Gastroesophageal sphincter (tissue), 4 donors: ENCODE measurements at places on chromosomes 7 and 10. TPM values are rescaled to one million over a fixed set of nuclear protein-coding genes. Genes with fewer than 3 reads are reported as not detected.

The AVL9 gene
- 22.9 TPM for total RNA-seq

- no peak for ATAC-seq
Observed at GRCh38 chr7:108973075-108973474, 403.4 kb downstream of the DNAJB9 start.

The PILRB gene
- total RNA-seq: 11.8 TPM

GRCh38 chr7:35967366-35968139 lies 166.7 kb downstream of the SEPTIN7 start:
- no peak for ATAC-seq

- ATAC-seq: no peak
Observed at GRCh38 chr7:1230411-1231213, 2.1 kb upstream of the UNCX start.

DNA sequence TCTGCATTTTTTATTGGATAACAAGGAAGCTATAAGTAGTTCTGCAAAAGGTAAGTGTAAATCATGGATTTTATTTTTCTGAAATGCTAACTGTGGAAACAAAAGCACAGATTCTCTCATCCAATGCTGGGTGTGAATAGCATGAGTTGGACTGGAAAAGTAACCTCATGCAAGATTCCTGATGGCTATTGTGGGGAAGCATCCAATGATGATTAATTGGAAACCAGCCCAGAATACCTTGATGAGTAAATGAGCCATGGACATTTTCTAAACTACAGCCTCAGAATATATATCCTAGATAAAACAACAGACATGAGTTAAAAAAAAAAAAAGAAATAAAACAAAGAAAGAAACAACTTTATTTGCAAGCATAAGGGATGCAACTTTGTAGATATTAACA lies 934.6 kb downstream of the CCSER2 start:
- ATAC-seq: no peak

- ATAC-seq: no peak
Observed at GRCh38 chr10:22369434-22370072, 24.3 kb downstream of the SPAG6 start.

GRCh38 chr10:113041324-113041723 lies 91.3 kb downstream of the TCF7L2 start:
- ATAC-seq: no peak

DNA sequence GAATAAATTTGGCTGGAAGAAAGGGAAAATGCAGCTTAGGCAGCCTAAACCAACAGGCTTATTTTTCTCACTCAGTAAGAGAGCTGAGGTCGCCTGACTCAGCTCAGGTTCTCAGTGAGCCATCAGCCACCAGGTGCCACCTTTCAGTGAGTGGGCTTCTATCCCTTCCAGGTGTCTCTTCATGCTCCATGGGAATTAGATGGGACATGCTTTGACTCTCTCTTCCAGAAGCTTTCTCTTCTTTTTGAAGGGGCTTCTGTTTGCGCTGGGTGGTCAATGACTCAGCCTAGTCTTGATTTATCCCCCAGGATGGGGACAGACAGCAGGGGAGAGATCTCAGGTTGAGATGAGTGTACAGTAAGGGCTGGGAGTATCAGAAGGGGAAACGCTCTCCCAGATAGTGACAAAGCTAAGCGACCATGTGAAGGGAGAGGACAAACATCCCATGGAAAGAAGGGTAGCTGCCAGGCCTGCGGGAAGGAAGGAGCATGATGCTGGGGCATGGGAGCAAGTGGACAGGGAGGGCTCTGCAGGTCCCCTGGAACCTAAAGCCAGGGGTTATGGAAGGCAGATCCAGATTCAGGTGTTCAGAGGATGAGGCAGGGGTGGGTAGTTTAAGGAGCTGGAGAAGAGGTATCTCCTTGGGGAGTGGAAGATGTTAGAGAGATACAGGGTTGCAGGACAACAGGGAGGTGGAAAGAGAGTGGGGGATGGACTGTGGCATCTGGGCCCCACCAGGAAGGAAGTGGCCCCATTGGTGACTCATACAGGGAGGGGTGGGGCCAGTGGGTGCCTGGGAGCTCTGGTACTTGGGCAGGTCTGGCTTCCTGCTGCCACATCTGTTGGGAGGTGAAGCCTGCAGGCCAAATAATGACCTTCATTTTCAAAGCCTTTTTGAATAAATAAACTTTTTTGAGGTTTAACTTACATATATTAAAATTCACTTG lies 32.5 kb downstream of the OGDH start:
- ATAC-seq: peak; percentile 71

- ATAC-seq: no peak
Observed at GRCh38 chr10:79034271-79034876, 34.4 kb upstream of the ZMIZ1 start.

DNA sequence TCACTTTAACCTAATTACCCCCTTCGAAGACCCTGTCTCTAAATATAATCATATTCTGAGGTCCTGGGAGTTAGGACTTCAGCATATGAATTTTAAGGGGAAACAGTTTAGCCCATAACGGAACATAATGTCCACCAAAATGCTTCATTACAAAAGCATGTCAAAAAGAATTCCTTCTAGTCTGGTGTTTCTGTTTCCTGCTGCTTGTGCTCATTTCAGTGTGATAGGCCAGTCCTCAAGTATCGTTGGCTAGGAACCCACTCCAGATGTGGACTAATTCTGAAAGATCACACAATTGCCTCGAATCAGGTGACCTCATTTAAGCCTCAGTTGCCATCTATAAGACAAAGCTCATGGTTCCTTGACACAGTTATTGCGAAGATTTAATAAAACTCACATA lies 29.6 kb downstream of the INPP5F start:
- no peak for ATAC-seq

DNA sequence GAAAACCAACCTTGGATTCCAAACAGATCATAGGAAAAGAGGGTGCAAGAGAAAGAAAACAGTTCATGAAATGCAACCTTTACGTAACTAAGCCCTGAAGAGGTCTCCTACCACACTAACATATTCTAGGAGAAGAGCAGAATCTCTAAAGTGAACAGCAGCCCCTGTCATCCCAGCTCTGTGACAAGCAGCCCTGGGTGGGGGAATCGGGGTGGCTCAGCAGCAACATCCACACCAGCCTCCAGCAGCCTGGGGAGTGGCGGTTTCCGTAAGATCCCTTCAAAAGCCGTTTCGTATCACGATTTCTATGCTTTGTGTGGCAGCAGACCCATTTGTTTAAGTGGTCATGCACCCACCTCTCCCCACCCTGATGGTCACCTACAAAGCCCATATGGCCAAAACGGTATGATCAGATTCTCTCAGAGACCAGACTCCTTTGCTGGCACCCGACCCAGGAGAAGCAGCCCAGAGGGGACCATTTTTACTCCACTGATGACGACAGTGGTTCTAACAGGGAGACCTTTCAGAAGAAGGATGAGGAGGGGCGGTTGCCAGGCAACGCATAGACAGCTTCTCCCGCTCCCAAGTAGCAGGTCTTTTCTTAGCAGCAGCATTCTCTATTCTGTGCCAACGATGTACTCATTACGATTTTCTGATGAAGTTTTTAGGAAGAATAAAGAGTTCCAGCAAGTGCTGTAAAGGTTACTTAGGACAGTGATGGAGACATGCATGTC lies 300.6 kb downstream of the DNAJB6 start:
- ATAC-seq: no peak

GRCh38 chr10:2263561-2263960 lies 526.2 kb upstream of the ADARB2 start:
- no peak for ATAC-seq

- no peak for ATAC-seq
Observed at GRCh38 chr10:62851442-62851841, 35.3 kb upstream of the EGR2 start.

GRCh38 chr10:49621561-49621960 lies 7.7 kb downstream of the CHAT start:
- ATAC-seq: no peak

The PTPRZ1 gene
- total RNA-seq: 2.6 TPM

The LOXL4 gene
- 13.5 TPM for total RNA-seq

The AGAP6 gene
- 7.3 TPM for total RNA-seq

DNA sequence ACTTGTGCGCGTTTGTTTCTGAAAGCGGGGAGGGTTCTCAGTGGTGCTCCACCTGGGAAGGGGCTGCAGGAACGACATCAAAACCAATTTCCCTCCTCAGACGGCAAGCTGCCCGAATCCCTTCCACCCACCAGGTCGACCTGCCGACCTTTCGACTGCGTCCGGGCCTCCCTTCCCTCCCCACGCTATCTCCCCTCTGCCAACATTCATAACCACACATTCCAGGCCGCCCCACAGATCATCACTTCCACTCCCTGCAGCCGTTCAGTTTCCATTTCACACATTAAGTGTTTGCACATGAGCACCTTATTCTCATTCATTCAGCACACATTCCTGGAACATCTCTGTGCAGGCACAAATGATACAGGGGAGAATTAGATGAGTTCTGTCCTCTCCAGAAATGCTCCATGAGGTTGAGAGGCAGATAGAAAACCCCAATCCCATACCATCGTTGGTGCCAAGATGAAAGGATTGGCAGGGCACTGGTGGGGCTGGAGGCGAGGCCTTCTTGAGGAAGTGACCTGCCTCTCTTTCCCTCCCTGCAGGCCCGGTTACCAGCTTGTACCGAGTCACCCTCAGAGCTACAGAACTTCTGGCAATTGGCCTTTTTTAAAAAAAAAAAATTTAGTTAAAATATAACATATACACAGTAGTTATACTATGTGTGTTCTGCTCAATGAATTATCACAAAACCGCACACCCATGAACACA lies 70.0 kb downstream of the MINDY4 start:
- ATAC-seq: no peak

DNA sequence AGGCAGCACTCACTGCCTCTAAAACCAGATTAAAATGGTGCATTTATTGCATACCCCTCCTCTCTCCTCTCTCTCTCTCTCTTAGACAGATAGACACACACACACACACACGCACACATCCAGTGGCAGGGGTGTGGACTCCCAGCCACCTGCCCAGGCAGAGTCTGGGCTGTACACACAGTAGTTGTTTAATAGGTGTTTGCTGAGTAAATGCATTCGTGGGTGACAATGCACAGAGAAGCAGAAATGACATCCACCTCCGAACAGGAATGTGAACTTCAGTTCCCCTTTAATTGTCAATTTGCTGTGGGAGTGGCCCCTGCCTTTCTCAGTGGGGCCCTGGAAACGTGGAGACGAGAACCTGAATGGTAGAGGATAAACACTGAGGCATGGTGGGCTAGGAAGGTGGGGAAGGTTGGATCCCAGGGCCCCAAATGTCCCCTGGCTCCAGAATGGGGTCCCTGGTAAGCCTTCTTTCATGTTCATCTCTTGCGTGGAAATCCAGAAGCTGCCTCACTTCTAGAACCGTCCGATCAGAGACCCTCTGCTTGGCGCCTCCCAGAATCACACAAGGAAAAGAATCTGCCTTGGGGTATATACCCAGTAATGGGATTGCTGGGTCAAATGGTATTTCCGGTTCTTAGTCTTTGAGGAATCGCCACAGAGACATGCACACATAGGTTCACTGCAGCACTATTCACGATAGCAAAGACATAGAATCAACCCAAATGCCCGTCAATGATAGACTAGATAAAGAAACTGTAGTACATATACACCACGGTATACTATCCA lies 58.5 kb upstream of the ECHDC3 start:
- ATAC-seq: no peak

DNA sequence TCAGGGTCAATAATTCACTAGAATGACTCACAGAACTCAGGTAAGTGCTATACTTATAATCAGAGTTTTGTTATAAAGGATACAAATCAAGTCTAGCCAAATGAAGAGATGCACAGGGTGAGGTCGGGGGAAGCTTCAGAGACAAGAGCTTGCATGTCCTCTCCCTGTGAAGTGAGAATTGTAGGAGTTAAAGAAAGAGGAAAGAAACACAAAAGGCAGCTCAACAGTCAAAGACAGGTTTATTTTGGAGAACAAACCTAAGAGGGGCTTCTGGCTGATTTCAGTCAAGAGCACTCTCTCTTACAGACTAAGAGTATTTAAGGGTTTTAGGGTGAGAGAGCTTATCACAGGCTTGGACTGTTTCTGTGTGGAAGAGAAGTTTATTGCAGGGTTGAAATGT lies 600.5 kb upstream of the C7orf33 start:
- no peak for ATAC-seq

- ATAC-seq: no peak
Observed at GRCh38 chr7:57198801-57199200, 66.6 kb upstream of the ZNF479 start.

DNA sequence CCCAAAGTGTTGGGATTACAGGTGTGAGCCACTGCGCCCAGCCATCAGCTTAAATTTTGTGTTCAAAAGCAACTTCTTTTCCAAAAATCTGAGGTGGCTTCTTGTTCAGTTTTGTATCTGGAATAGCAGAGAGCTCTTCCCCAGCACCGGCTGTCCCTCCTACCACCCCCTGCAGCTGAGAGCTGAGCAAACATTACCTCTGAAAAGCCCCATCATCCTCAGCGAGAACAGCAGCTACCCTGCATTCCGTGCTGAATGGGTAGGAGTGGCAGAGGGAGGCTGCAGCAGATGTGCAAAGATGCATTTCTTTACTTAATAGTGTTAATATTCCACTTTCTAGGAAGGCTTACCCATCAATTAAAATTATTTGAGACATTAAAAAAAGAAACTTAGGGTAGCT lies 31.8 kb downstream of the CCM2 start:
- ATAC-seq: no peak

- ATAC-seq: no peak
Observed at GRCh38 chr10:59234194-59234593, 57.8 kb downstream of the PHYHIPL start.

DNA sequence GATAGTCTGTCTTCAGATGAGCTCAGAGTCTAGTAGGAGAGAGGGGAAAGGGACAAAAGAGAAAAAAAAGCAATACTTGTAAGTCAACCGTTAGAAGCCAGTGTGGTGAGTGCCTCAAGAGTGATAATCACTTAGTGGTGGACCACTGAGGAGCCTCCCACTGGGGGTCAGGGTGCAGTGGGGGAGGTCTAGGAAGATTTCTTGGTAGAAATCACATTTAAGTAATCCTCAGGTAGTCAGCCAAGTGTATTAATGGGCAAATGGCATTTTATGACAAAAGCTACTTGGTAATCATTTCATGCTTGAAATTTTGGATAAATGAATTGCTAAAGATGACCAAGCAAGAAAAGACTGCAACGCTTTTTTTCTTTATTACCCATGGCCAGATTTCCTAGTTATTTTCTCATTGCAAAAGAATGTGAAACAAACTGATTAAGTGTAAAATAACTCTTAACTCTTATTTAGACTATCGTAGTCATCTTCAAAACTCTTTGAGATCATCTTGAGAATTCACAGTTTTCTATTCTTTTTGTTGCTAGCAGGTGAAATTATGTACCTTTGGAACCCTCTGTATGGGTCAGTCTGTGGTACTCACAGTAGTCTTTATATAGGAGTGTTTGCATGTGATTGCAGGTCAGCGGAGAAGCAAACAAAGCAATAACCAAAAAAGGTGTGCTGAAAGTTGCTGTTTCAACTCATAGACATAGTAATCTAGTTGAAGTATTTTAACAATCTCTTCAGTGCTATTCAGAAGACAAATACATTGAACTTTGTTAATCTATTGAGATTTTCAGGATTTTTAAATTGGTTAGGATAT lies 63.9 kb downstream of the PPP1R9A start:
- no peak for ATAC-seq

The UCMA gene
- not detected for total RNA-seq

The SLC18A3 gene
- 1.5 TPM for total RNA-seq

The POM121C gene
- total RNA-seq: 9.0 TPM

The CNPY1 gene
- not detected for total RNA-seq
